ENCODE measurements at places on chromosomes 6 and 20.

DNA sequence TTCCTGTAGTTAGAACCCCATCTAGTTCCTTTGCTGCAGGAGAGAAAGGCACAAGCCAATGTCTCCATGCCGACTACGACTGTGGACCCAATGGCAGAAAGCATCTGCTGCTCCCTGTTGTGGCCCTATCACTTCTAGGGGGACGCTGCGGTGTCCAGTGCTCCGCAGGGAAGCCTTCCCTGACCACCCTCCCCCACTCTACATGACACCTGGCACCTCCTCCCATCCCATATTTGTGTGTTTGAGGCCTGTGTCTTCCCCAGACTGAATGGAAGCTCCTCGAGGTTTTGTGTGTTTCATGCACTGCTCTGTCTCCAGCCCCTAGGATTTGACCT, 159.5 kb downstream of the DTNBP1 start:
- peak; percentile 22 for DNase-seq

DNA sequence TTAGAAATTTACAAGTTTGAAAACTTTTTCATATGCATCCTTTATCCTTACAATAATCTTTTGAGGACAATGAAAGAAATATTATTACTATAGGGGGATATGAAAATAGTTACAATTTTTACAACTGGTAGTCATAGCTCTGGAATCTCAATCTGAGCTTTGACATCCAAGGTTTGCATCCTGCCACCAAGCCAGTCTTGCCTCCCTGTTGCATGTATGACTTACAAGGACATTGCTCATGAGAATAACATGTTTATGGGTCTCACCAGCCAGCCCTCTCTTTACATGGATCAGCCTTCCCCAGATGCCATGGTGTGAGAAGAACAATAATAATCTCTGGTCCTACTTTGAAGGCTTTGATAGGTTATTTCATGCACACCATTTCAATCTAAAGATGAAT, 67.5 kb downstream of the THEMIS start:
- DNase-seq: no peak

- DNase-seq: no peak
Observed at GRCh38 chr20:32523613-32524213, 61.4 kb downstream of the NOL4L start.

- no peak for DNase-seq
Observed at GRCh38 chr20:48538856-48539255, 288.9 kb downstream of the PREX1 start.

DNA sequence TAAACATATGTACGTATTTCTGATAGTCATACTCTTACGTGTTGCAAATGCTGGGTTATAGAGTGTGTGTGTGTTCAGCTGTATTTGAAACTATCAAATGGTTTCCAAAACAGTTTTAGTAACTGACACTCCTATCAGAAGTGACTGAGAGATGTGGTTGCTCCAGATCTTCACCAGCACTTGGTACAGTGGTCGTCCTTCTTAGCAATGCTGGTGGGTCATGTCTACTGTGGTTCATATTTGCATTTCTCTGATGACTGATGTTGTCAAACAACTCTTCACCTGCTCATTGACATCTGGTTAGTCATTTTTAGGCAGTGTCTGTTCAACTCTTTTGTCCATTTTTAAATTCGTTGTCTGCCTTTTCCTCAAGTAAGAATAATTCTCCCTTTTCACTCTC, 259.3 kb downstream of the KIF16B start:
- DNase-seq: no peak

DNA sequence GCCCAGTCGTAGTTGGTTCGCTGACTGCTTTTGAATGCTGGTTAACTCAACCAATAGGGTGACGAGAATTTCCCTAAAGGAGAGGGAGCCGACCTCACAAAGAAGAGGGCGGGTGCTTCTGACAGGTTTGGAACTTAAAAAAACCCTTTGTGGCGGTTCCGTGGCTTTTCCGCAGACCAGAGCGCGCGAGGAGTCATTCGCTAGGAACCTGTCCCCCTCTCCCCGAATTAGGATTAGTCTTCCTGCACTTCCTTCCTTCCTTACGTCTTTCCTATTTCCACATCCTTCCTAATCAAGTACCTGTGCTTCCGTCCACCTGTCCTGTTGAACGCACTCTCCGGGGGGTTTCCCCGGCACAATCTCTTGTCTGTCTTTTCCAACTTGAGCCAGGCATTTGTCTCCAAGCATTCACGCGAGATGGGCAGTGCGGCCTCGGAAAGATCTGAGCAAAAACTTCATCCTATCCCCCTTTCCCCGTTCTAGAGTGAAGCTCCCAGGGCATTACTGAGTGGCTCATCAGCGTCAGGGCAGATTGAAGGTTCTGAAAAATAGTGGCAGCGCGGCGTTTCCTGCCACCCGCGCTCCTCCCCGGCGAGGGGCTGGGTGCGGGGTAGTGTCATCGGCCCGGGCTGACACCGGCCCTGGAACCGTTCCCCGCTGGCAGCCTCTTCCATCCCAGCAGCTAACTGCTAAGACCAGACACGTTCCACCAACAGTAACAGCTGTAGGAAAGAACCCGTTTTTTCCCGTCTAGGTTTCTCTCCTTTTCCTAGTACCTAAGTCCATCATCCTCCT, 1.5 kb upstream of the STXBP5 start:
- DNase-seq: peak; percentile 79

- no peak for DNase-seq
Observed at GRCh38 chr6:149364557-149364956, 35.5 kb upstream of the SUMO4 start.

- no peak for DNase-seq
Observed at GRCh38 chr6:11248974-11249761, 16.7 kb upstream of the NEDD9 start.

- no peak for DNase-seq
Observed at GRCh38 chr20:916825-917224, 691 bp upstream of the ANGPT4 start.

DNA sequence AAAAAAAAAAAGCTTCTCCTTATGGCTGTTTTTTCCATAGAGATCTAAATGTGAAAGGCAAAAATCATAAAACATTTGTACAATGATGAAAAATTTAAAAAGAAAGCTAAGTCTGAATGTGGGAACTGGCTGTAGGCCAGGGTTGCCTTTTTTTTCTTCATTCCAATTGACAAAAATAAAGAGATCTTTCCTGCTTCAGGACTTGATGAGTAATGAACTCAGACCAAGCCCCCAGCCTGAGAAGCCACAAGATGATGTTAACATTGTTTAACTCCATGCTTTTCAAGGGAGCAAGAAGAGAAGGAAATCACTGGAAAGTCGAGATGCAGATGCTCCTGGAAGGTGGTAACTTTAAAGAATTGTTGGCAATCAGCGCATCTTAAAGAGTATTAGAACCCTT, 41.4 kb downstream of the TRMT6 start:
- DNase-seq: no peak

GRCh38 chr20:12966468-12967085, 42.2 kb upstream of the SPTLC3 start:
- DNase-seq: no peak

- no peak for DNase-seq
Observed at GRCh38 chr6:163417595-163417994, 3.1 kb downstream of the QKI start.

DNA sequence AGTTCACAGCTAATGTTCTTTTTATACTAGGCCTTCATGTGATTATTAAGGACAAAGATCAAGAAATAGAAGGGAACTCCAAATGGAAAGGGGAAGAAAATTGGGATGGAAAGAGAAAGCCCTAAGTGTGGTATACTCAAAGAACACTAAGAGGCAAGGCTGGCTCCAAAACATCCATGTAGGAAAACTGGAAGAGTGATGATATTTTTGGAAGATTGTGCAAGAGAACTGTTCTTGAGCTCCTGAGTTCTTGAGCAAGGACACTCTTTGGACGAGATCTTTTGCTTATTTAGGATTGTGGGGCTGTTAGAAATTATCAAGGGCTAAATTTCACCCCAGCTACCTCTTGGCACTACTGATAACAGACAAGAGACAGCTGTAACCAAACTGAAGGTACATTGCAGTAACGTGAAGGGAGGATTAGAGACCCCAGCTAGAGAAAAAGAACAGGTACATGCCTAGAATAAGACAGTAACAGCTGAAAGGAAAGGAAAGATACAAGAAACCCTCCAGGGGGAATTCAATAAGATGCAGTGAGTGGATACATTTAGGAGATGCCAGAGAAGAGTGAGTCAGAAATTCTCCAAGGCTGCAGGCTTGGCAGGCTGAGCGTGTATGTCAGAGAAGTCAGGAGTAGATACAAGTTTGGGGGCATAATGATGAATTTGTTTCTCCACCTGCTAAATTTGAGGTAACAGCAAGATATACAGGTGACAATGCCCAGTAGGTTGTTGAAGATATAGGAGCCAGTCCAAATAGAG, 69.7 kb downstream of the CBLN4 start:
- no peak for DNase-seq
